Mesendoderm (in vitro differentiated cells): ENCODE measurements at places on chromosomes 6 and 20.

DNA sequence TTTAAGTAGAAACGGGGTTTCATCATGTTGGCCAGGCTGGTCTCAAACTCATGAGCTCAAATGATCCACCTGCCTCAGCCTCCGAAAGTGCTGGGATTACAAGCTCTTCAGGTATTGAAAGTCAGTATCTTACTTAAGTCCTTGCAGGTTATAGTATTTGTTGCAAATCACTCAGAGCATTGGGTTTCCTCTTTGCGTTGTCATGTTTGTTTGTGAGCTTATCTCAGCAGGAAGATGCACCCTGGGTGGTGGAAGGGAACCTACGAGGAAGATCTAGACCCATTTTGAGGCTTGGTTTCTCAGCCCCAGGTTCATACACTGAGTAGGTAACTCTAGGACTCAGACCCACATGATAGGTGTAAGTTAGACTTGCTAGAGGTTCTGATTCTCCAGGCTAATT lies 18.6 kb downstream of the MYH7B start:
- no peak for DNase-seq

DNA sequence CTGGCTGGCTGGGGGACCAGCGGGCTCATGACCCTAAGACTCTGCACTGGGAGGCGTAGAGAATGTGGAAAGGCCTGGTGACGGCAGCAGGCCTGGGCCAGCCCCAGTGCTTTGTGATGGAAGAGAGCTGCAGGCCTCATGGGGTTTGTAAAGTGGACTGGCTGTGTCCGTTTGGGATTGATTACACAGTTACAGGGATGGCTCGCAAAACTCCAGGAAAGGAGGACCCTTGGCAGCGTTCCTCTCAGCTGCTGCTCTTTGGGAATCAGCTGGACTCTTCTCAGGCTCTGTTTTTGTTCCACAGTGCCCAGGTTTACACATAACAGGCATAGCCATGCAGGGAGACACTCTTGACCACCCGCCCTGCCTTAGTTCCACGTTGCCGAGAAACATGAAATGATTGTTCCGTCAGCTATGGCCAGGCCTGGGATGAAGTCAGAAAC lies 89.0 kb downstream of the SLX4IP start:
- DNase-seq, result peak; percentile 66

DNA sequence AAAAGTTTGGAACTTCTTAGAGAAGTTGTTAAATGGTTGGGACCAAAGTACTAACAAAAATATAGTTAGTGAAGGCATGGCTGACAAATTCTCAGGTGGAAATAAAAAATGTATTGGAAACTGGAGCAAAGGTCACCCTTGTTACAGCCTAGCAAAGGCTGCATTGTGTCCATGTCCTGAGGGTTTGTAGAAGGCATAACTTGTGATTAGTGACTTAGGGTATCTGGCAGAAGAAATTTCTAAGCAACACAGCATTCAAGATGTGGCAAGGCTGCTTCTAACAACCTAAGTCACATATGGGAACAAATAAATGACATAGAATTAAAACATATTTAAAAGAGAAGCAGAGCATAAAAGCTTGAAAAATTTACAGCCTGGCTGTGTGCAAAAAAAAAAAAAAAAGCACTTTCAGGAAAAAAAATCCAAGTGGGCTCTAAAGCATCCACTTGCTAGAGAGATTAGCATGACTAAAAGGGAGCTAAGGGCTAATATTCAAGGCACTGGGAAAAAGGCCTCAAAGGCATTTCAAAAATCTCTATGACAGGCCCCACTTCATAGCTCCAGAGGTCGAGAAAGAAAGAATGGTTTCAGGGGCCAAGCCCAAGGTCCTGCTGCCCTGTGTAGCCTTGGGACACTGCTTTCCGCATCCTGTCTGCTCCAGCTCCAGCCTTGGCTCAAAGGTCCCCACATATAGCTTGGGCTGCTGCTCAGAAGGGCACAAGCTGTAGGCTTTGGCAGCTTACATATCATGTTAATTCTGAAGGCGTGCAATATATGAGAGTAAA lies 453.2 kb upstream of the PTCHD4 start:
- peak; percentile 40 for DNase-seq

DNA sequence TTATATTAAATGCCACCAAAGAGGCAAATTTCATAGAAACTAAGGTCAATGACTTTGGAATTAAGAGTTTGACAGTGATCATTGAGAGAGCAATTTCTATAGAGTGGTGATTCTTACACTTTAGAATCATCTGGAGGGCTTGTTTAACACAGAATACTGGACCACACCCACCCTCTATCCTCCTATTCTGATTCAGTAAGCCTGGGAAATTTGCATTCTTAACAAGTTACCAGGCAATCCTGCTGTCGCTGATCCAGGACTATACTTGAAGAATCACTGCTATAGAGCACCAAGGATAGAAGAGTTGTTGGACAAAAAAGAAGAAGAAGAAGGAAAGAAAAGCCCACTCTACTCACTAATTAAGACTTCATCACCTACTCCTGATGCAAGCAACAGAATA lies 21.3 kb upstream of the TBX18 start:
- no peak for DNase-seq

DNA sequence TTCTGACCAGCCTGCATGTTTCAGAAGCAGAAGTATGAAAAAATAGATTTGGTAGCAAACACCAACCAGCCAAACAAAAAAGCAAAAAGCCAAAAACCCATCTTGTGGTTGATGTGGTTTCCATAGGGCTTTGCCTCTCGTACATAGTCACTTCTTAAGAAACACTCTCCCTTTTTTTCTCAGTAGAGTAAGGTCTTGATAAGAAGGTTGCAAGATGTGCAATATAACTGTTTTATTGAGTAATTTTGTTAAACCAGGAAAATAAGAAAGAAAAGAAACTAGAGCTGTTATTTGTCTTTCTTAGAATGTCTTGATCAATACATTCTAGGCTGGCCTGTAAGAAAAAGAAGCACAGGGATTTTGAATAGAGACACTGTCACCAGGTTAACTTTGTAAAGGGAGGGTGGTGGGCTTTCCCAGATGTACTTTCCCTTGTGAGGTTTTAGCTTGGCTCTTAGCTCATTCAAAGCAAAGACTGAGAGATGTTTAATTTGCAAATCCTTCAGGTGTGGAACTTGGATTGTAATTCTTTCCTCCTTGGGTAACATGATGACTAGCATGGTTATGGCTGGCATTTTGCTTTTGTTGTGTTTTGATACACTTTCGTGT lies 49.7 kb downstream of the AKAP12 start:
- DNase-seq, result no peak
